ENCODE measurements at places on chromosomes 12 and 14. TPM values are rescaled to one million over a fixed set of nuclear protein-coding genes. Genes with fewer than 3 reads are reported as not detected.

TAS2R13 gene
- polyA plus RNA-seq, result 0.03 TPM

OR4E2 gene
- not detected for polyA plus RNA-seq

MYL2 gene
- not detected for polyA plus RNA-seq

SARNP gene
- polyA plus RNA-seq, result 99.6 TPM

TMX1 gene
- 11.1 TPM for polyA plus RNA-seq

CSAD gene
- 45.6 TPM for polyA plus RNA-seq

LBHD2 gene
- polyA plus RNA-seq, result not detected

MMP17 gene
- polyA plus RNA-seq, result 15.9 TPM

Measured in IMR-90 (cell line).